ENCODE measurements at places on chromosomes 16 and 17. TPM values are rescaled to one million over a fixed set of nuclear protein-coding genes. Genes with fewer than 3 reads are reported as not detected.

NOL11 gene
- total RNA-seq: 22.0 TPM

DNA sequence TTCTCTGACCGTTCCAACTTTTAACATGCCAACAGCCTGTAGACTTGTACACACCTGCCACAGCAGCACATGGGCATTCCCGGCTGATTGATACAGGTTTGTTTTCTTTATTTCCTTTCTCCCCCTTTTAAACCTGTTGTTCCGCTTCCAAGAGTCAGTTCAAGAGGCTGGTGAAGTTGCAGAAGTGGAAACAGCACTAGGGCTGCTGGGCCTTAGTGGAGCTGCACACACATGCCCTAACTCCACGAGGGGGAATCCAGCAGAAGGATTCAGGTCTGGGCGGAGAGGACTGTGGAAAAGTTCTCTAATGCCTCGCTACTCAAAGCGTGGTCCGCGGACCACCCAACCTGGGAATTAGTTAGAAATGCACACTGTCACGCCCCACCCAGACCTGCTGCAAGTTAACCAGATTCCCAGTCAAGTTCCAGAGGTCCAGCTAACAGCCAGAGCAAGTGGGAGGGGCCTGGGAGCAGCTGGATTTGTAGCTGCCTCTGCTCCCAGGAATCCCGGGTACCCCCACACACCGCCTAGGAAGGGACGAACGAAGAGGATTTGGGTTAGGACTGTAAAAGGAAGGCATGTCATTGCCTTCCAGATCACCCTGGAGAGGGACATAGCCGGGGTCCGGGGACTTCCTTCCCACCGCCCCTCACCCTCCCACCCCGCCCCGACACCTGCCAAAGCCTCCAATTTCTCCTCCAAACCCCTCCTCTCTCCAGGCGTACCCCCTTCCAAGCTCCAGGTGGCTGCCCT is 542 bp downstream of the SLC39A11 start:
- DNase-seq: no peak

- peak; percentile 90 for DNase-seq
Observed at GRCh38 chr17:33234930-33235685, 58.0 kb downstream of the ASIC2 start.

- no peak for DNase-seq
Observed at GRCh38 chr17:78127888-78128550, 536 bp downstream of the TMC6 start.

DNA sequence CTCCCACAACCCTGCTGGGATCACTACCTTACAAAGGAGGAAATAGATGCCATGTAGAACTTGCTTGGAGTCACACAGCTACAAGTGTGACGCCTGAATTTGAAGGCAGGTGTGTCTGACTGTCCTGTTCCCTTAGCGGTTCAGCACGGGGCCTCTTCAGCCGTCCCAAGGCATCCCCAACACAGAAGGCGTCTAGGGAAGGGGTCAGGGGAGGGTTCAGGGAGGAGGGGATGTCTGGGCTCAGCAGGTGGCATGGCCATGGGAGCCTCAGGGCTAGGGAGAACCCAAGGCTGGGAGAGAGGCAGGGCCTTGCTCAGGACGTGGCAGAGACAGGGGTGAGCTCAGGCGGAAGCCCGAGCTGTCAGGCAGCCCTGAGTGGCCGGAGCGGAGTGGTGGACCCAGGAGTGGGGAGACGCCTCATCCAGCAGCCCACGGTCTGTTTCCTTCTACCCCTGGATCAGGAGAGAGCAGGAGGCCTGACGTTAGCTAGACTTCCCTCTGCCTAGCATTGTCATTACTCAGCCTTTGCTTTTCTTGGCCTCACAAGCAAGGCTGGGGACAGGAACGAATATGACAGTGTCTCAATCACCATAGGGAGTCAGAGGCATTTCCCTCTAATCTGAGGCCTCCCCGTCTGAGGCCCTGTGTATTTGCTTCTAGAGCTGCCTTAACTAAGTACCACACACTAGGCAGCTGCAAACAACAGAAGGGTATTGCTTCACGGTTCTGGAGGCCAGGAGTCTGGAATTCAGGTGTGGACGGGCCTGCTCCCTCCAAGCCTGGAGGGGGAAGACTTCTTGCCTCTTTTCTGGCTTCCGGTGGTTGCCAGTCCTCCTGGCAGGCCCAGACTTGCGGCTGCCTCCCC is 31.3 kb upstream of the ANKRD40CL start:
- no peak for DNase-seq

DNA sequence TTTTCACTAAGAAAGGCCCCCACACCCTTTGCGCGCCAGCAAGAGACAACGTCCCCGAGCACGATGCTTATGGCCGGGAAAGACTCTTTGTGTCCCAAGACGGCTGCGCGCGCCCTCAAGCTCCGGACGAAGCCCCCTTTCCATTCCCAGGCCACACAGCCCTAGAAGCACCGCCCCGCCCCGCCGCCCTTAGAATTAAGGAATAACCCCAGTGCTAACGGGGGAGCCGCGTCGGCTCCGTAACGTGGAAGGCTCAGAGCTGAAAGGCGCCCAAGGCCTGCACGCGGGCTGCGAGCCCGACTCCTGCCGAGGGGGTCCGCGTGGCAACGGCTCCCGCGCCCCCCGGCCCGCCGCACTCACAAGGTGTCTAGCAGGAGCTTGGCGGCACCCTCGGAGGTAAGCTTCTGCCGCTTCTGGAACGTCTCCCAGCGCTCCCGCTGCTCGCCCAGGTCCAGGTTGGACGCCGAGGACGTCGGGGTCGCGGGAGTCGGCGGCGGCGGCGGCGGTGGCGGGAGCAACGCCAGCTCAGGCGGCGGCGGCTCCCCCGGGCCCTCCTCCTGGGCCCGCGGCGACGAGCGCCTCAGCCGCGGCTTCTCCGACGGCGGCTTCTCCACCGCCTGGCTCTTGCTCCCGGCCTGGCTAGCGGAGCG is 477 bp downstream of the CENPV start:
- DNase-seq: no peak

IFI35 gene
- 45.2 TPM for total RNA-seq

DNA sequence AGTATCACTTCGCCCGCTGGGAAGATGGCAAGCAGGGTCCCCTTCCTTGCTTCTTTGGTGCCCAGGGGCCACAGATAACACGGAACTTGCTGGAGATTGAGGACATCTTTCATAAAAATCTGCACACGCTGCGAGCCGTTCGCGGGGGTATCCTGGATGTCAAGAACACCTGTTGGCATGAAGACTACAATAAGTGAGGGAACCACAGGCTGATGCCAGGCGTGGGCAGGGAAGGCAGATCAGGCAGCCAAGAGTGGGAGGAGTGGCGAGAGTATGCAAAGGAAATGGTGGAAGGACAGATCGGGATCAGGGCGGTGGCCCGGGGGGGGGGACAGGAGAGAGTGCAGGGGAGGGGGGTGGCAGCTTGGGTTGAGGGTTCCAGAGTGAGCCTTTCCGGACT is 22.2 kb downstream of the DNAH2 start:
- no peak for DNase-seq

HS3ST2 gene
- 9.0 TPM for total RNA-seq

DNA sequence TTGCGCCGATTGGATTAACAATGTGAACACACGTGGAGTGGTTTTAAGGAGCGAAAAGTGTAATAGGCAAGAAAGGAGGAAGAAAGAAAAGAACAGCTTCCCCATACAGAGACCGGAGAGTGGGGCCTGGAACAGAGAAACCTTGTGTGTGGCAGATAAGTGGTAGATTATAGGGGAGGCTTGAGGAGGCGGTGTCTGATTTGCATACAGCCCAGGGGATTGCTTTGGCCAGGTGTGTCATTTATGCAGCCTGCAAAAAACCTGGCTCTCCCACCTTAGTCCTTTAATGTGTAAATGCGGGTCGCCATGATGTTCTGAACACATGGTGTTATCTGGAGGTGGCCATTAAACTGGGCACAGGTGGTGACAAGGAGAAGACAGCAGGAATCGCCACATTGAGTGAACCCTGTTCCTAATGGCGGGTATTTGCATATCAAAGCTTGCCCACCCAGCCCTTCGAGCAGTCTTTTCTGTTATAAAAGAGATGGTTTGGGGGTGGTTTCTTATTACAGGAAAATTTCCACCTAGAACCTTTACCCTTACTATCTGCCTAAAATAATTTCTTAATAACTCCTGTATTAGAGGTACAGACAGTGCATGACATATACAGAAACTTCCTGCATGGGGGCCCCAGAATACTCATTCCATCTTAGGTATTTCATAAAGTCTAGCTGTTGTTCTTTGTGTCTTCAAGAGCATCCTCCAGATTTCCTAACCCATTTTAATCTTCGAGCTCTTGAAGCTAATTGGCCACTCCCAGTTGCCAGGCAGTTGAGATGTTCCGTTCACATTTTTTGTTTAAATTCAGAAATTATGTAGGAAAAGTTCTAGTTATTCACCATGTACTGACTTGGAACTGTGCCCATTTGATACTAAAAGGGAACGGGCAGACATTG is 292.5 kb downstream of the RBFOX1 start:
- DNase-seq: no peak

GRCh38 chr17:33696102-33696501 is 403.0 kb upstream of the ASIC2 start:
- no peak for DNase-seq

DNA sequence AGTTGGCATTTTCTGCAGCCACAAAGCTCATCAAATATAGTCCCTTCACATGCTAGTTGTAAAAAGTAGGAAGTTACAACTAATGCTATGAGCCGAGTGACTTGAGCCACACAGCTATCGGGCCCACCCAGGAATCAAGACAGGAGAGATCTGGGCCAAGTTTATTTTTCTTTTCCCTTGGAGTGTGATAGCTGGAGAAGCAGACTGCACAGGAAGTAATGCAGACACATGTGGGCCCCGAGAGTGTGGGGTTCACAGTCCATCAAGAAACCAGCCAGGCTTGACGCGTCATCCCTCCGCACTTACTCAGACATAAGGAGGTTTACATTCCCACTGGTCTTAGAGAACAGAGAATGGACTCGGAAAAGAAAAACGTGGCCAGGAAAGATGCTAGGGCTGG is 403.1 kb upstream of the CDH11 start:
- no peak for DNase-seq

DNA sequence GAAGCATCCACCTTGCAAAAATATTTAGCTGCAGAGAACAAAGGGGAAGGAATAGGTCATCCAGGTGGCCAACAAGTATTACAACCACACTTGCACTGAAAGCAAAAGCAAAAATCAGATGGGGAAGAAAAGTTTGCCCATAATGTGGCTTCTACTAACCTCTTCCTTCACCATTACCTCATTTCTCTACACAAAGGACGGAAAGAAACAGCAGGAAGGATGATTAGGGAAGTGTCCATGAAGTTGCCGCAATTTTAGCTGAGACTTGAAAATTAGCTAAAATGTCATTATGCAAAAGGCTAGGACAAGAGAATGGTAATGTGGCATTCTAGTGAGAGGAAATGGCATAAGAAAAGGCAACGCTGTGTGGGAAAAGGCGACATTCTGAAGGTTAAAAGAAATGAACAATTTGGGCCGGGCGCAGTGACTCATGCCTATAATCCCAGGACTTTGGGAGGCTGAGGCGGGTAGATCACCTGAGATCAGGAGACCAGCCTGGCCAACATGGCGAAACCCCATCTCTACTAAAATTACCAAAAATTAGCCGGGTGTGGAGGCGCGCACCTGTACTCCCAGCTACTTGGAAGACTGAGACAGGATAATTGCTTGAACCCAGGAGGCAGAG is 13.7 kb downstream of the KANSL1 start:
- DNase-seq: no peak

DNA sequence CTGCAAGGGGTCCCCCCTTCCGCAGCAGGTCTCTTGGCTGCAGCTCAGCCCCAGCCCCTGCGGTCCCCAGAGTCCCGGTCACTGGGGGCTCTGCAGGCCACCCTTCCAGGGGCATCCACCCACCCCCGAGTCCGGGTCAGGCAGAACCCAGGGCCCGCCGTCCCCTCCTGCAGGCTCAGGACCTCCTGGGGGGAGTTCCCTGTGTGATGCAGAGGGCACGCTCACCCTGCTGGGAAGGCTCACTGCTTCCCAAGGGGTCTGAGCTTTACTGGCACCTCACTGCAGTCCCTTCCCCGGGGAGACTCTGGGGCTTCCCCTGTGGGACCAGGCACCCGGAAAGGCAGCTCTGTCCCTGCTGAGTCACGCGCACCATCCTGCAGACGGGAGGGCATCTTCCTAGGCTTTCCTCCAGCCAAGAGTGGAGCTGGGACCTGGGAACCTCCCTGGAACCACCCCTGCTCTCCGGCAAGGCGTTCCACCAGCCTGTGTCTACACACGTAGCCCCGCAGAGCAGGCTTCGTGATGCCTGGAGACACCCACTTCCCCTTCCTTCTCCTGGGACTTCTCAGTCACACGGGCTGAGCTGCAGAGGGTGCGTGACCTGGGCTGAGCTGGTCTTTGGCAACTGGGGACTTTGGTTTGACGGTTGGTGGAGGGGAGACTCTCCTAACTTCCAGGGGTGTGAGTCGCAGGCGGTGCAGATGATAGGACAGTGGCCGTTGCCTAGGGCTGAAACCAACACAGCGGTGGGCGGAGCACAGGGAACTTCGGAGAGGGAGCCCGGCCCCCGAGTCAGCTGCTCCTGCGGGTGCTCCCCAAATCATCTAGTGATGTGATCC is 23.4 kb downstream of the SLC25A10 start:
- no peak for DNase-seq

PRR35 gene
- total RNA-seq: not detected

NPIPB9 gene
- total RNA-seq: not detected

DNA sequence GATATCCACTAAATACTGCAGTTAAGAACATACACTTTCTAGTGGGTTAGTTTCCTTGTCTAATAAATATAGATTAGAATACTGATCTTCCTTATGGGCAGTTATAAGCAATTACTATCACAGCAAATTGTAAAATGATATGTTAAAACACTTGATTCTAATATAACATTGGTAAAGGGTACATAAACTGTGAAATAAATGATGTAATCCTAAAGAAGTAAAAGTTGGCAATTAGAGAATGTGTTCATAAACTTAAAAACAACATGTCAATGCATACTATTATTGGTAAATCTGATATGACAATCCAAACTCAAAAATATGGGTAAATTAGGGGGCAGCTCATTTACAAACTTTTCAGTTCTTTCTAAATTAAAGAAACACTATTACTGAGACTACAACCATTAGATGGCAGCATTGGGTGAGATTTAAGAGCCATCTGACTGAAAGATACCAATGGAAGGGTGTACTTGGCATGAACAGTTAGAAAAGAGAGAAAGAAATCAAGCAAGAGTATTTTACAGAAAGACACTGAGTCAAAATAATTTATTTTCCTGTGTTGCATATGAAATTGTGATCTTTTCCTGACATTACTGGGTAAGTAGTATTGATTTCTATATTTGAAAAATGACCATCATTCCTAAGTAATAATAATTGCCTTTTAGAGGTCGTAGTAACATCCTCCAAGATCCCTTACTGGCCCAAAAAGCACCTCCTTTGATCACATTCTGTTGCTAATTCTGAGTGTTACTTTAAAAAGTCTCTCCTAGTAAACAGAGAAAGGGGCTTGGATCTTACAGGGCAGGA is 119.6 kb downstream of the SPAG9 start:
- no peak for DNase-seq

ZMYND15 gene
- total RNA-seq: not detected

DNA sequence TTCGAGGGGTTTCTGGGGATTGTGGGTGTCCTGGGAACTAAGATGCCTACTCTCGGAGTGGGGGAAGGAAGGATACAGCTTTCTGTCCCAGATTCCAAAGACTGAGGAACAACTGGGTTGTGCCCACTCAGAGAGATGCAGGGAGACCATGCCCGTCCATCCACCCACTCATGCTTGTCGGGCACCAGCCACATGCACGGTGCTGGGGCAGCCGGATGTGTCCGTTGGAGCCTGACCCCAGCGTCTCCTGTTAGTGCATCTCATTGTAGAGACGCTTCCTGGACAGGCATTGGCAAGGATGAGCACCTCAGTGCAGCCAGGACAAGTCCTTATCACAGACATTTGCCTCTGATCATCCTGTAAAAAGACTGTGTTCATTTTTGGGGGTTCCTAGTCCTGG is 58.1 kb downstream of the METRNL start:
- DNase-seq: no peak

CACNA1H gene
- total RNA-seq: 57.5 TPM

GRCh38 chr17:3528880-3529511 is 28.6 kb downstream of the TRPV3 start:
- DNase-seq: no peak

Data from ascending aorta (tissue), 2 donors.